Small intestine (tissue), 16 donors: ENCODE measurements at places on chromosomes 12 and 14. TPM values are rescaled to one million over a fixed set of nuclear protein-coding genes. Genes with fewer than 3 reads are reported as not detected.
A peak's percentile ranks its signal among the peaks of the same experiment; 100 is the strongest.

Gene ANKRD33
- not detected for polyA plus RNA-seq

Gene PRB2
- polyA plus RNA-seq = not detected

Gene TCP11L2
- polyA plus RNA-seq = 6.2 TPM

Gene RPGRIP1
- polyA plus RNA-seq = not detected

- H3K4me1 ChIP-seq = no peaks in the 10 kb centered on the region
- no peaks in the 10 kb centered on the region for H3K27me3 ChIP-seq
- no peak overlapping the region for H3K27ac ChIP-seq
Observed at GRCh38 chr12:8887285-8887715, 27.0 kb upstream of the PHC1 start.

- H3K27me3 ChIP-seq = no peaks in the 10 kb centered on the region
- H3K27ac ChIP-seq = no peak overlapping the region
- H3K4me1 ChIP-seq = no peaks in the 10 kb centered on the region
- DNase-seq = no peak
Observed at GRCh38 chr12:67477681-67478265, 170.8 kb upstream of the DYRK2 start.

DNA sequence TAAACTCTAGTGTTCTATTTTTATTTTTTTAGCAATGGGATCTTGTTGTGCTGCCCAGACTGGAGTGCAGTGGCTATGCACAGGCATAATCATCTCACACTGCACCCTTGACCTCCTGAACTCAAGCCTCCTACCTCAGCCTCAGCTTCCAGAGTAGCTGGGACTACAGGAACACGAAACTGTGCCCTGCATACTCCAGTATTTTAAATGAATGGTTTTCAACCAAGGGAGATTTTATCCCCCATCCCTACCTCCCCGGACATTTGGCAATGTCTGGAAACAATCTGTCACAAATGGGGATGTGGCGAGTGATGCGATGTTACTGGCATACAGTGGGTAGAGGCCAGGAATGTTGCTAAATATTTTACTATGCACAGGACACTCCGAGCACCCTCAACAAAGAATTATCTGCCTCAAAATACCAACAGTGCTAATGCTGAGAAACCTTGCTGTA, 2.1 kb downstream of the CBX5 start:
- H3K4me3 ChIP-seq = peak overlapping the region; percentile 12
- no peaks in the 10 kb centered on the region for H3K27me3 ChIP-seq
- peaks cover 1% of the 10 kb centered on the region for H3K4me1 ChIP-seq
- peaks cover 12% of the 10 kb centered on the region for H3K36me3 ChIP-seq

DNA sequence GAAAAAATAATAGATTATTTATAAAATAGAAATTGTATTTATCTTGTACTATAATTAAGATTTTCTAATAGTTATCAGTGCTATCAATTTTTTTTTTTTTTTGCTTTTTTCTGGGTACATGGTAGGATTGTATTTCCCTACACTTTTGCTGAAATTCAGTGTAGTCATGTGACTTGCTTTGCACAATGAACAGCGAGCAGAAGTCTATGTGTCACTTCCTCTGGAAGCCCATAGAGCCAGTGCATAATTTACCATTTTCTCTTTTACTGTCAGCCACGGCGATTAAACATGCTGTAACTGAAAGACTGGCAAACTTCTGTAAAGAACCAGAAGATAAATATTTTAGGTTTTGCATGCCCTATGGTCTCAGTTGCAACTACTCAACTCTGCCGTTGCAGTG, 80.8 kb upstream of the PPP1R12A start:
- H3K4me1 ChIP-seq = no peaks in the 10 kb centered on the region
- H3K27ac ChIP-seq = no peak overlapping the region
- DNase-seq = no peak
- H3K4me3 ChIP-seq = no peak overlapping the region
- H3K36me3 ChIP-seq = no peaks in the 10 kb centered on the region

DNA sequence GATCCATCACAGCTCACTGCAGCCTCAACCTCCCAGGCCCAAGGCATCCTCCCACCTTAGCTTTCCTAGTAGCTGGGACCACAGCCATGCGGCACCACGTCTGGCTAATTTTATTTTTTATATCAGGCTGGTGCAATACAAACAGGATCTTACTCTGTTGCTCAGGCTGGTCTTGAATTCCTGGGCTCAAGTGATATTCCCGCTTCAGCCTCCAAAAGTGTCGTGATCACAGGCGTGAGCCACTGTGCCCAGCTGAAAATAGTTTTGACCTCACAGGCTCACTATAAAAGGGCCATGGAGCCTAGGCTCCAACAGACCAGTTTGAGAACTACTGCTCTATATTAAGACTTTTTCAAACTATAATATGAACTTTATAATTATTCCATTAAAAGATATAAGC, 37.3 kb downstream of the SNX6 start:
- no peak for DNase-seq
- peaks cover 16% of the 10 kb centered on the region for H3K36me3 ChIP-seq
- H3K4me3 ChIP-seq = no peak overlapping the region

GRCh38 chr14:64952598-64953309, 10.2 kb upstream of the GPX2 start:
- H3K4me3 ChIP-seq = no peak overlapping the region
- H3K36me3 ChIP-seq = peaks cover 53% of the 10 kb centered on the region
- H3K27me3 ChIP-seq = no peaks in the 10 kb centered on the region
- H3K27ac ChIP-seq = no peak overlapping the region
- peaks cover 9% of the 10 kb centered on the region for H3K4me1 ChIP-seq

DNA sequence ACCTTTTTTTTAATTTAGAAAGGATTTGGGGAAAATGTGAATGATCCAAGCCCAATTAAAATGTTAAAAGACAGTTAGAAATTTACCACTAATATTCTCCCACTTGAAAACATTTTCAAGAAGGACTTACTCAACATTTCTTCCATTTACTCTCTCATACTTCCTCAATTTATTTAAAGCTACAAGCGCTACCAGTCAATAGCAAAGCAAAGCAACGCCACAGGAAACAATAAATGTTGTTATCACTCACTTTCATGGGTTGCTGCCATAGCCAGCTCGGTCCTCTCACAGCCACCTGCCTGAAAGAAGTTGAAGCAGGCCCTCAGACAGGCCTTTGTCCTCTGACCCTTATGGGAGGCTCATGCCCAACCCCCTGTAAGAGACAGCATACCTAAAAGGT, 6.0 kb upstream of the SOS2 start:
- no peak overlapping the region for H3K27ac ChIP-seq
- H3K4me3 ChIP-seq = no peak overlapping the region
- no peaks in the 10 kb centered on the region for H3K36me3 ChIP-seq
- H3K27me3 ChIP-seq = no peaks in the 10 kb centered on the region
